ENCODE measurements at places on chromosomes 7 and 10.

GRCh38 chr10:4556527-4556926, 269.5 kb upstream of the AKR1E2 start:
- DNase-seq: no peak

- DNase-seq: no peak
These were observed 39.8 kb upstream of the C10orf67 start for GRCh38 chr10:23384364-23384763.

GRCh38 chr10:4436103-4436502, 389.9 kb upstream of the AKR1E2 start:
- DNase-seq: no peak

GRCh38 chr10:114195079-114195478, 15.9 kb downstream of the TDRD1 start:
- DNase-seq: no peak

DNA sequence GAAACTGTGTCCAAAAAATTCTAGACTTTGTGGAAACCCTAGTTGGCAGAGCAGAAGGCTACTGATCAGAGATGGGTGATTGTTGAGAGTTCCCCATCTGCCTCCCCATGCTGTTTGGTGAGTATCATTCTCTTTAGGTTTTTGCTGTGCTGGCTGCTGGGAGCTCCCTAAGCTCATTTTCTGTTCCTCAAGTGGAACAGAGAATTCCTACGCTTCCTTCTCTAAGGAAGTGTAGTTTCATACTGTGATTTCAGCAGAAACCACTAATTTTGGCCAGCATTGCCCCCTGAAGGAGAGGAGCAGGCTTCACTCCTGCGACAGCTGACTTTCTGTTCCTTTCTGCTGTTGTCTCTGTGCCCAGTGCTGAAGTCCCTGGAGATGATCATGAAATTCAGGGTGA, 355.3 kb upstream of the NPVF start:
- DNase-seq: no peak

DNA sequence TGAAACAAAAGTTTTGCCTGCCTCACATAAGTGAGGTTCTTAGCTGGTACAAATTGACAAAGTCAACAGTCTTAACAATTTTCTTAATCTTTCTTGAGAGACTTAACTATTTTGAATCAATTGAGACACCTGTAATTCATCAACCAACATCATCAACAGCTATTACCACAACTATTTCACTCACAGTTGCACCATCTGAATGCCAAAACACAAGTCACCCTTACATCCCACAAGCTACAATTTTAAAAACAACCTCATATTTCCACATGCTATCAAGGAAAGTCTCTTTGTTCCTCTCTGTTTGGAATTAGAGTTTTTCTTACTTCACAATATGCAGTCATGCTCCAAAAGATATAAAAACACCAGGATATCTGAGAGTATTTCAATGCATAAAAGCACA, 4.9 kb downstream of the SMURF1 start:
- DNase-seq: no peak

- DNase-seq: no peak
These were observed 276.9 kb upstream of the KLF14 start for GRCh38 chr7:131010717-131011431.

DNA sequence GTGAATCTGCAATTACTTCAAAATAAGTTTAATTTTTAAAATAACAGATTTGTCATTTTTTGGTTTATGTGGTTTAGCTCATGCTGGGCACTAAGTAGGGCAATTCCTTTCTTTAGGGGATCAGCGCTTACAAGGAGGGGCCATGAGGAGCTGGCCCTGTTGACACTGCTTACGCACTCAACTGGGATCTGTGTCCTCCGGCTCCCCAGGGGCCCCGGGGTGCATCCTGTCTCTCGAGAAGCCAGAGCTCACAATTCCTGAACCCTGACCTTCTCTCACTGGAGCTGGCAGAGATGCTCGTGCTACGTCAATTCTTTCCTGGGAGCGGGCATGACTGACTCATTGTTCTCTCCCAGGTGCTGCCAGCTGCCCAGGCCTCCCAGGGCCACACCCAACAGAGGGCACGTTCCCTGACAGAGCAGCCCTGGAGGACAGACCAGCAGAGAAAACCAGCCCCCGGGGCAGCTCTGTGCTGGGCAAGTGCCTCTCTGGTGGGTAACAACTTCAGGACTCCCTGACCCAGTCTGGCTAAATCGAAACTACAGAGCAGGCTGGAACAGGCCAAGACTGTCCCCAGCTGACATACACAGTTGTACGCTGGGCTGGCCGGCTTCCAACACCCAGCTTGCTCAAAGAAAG, 36.8 kb downstream of the CTBP2 start:
- no peak for DNase-seq

DNA sequence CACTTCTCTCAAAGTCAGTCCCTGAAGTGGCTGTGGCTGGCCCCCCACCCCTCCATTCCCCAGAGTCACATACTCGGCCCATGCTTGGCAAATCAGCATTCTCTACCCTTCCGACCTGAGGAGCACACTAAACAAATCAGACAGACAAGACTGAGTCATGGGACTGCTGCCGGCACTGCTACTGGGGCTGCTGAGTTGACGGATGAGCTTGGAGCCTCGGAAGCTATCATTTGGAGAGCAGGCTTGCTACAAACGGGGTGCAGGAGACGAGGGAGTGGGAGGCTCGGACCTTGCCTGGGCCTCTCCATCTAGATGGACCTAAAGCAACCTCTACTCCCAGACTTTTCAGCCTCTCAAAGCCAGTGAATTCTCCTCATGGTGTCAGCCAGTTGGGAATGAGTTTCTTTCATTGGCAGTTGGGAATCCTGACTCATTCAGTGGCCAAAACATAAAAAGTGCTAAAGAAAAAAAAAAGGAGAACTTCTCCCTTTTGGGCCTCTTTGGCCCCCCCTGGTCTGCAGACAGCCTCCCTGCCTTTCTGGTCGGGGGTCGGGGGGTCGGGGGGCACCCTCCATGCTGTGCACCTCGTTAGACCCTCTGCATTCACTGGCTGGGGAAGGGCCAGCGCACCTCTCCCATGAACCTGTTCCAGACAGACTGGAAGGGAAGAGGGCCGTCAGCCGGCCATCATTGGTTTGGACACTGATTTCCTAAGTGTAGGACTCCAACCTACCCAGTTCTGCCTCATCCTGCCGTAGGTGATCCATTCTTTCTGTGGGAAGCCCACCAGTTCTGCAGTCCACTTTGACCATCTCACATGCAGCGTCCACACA, 52.3 kb upstream of the COL13A1 start:
- DNase-seq: no peak

- no peak for DNase-seq
These were observed 82.7 kb downstream of the REEP3 start for GRCh38 chr10:63603709-63604445.

- no peak for DNase-seq
These were observed 94.8 kb downstream of the CPED1 start for GRCh38 chr7:121083138-121083789.

DNA sequence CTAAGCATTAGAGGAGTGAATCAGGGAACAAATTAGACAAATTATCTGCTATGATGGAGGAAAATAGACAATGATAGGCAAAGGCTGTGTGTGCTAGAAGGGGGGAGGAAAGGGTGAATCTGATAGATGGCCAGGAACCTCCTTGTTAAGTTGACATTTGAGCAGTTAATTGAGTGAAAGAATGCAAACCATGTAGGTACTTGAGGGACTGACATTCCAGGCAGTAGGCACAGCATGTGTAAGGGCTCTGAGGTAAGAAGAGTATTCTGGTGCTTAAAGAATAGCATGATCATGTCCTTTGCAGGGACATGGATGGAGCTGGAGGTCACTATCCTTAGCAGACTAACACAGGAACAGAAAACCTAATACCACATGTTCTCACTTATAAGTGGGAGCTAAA, 48.6 kb upstream of the TES start:
- no peak for DNase-seq

DNA sequence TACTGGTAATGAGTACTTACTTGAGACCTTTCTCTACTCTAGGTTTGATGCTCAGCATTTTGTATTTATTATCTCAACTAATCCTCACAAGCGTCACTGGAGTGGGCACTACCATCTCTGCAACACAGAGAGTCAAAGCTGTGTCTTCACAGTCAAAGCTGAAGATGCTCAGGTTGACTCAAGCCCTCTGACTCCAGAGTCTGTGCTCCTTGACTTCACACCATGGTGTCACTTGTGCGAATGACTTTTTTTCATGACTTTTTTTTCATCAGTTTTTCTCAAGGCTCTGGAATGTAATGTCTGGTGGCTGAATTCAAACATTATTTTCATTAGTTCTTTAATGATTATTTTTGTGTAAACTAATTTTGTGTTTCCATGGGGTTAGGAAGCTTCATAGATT, 30.4 kb upstream of the TARP start:
- no peak for DNase-seq

Data from glutamatergic neuron (in vitro differentiated cells).